ENCODE measurements at places on chromosomes 3 and 15.

GRCh38 chr15:66389859-66390381, 3.2 kb downstream of the MAP2K1 start:
- no peak for DNase-seq

- no peak for DNase-seq
These were observed 728.2 kb upstream of the NECTIN3 start for GRCh38 chr3:110343376-110343775.

- no peak for DNase-seq
These were observed 1283.7 kb downstream of the OTOL1 start for GRCh38 chr3:162780313-162780712.

GRCh38 chr15:75431270-75431669, 20.2 kb downstream of the SIN3A start:
- no peak for DNase-seq

DNA sequence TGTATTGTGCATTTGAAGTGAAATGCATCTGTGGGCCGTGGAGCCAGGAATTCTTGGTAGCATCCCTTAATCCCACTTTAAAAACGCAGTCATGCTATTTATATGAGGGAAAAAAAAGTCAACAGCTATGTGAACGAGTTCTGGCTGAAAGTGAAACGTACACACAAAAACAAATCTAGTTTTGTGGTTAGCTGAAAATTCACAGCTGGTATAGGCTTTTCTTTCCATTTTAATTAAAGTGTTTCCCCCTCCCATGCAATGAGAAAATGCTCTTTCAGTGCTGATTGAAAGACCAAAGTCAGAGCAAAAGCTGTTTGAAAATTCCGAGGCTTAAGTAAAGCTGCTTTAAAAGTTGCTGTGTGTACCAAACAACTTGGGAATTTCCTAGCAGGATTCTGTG, 297.4 kb downstream of the PLCL2 start:
- no peak for DNase-seq

DNA sequence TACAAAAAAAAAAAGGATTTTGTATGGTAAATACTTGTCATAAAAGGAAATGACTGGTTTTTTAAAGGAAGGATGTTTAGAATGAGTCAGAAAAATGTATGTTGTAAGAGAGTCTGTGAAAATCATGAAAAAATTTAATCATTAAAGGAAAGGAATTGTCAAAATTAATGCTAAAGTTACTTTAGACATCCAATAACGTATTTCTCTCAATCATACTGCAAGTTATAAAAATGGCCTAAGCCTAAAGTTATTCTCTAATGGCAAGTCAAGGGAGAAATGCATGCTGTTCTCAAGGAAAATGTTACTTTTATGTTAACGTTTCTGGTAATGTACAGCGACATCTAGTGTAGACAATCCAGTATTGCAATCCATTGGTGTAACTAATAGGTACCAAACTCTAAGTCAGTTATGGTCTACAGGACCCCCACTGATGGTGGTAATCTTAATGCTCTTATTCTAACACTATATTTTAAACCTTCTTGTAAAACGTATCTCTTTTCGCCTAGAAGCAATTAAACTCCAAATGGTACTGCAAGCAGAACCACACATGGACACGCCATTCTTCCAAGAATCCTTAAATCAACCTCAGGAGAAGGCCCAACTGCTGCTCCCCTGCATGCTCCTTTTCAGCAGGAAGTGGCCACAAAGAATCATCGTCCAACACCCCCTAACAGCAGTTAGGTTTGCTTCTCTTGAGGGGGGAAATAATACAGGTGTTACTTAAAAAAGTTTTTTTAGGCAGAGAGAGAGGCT, 35.2 kb downstream of the NCEH1 start:
- no peak for DNase-seq

DNA sequence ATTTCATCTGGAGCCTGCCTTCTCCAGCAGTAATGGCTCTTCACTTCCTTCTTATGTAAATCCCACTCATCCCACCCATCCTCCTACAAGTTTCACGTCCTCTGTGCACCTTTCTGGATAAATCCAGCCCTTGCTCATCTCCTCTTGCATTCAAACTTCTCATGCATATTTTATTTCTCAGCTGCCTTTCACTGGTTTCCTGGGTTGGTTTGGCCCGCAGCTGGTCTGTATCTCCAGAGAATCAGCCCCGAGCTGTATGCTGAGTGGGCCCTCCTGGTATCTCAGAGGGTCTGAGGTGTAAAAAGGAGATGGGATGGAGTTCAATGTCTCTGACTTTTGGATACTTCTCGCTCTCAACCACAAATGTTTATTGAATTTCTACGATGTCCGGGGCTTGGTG, 248.6 kb upstream of the FEZF2 start:
- DNase-seq: no peak

- no peak for DNase-seq
These were observed 331 bp downstream of the RNU6-1 start for GRCh38 chr15:67839499-67839928.

GRCh38 chr3:160990446-160990845, 114.7 kb downstream of the B3GALNT1 start:
- DNase-seq: no peak

DNA sequence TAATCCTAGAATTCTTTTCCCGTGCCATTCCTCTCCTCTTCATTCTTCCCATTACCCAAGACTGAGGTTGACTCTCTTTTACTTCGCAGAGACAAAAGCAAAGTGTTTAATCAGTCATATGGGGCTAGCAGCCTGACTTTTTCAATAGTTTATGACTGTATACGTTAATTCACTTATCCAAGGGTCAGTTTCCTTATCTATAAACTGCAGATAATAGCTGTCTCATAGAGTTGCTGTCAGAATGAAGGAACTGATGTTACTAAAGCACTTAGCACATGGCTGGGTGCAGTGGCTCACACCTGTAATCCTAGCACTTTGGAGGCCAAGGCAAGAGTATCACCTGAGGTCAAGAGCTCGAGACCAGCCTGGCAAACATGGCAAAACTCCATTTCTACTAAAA, 43.5 kb upstream of the ULK4 start:
- no peak for DNase-seq

DNA sequence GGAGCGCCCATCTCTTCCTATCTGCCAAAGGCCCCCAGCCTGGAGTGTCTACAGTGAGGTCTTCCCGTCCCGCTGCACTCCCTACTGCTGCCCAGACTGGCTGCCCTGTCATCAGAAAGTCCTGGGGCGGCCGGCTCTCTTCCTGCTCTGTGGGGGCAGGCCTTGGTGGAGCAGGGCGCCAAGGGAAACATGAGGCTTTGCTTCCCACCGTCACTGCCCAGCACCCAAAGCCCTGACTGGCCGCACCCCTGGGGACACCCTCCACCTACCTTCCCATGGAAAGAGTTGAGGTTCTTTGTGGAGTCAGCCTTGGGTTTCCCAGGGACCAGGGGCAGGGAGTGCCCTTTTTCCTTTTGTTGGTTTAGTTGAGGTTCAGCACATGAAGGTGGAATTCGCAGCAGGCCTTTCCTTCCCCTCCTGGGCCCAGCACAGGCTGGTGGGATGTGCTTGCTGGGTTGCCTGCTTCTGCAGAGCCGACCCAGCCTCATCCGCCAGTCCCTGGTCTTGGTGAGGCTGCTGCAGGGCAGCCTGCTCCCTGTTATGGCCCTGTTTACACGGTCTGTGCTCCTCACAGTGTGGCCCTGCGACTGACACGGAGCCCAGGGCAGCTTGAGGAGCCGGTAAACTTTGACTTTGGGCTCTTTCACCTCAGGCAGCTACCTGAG, 51.8 kb upstream of the PLXNA1 start:
- DNase-seq: no peak

DNA sequence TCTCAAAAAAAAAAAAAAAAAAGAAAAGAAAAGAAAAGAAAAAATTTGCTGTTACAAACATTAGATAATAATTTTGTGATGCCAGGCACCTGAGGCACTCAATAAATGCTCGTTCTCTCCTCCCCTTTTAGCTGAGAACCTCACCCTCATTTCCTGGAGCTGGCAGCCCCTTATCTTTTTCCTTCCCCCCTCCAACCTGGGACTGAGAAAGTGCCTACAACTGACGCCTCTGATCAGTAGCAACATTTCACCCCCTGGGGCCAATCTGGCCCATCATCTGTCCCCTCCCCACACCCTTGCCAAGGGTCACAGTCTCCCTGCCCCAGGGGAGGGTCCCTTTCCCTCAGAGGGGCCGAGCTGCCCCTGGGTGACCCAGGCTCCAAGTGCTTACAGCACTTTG, 12.6 kb upstream of the RNU6-1 start:
- DNase-seq: no peak

- DNase-seq: no peak
These were observed 816.3 kb upstream of the CFAP20DC start for GRCh38 chr3:59866076-59866475.

DNA sequence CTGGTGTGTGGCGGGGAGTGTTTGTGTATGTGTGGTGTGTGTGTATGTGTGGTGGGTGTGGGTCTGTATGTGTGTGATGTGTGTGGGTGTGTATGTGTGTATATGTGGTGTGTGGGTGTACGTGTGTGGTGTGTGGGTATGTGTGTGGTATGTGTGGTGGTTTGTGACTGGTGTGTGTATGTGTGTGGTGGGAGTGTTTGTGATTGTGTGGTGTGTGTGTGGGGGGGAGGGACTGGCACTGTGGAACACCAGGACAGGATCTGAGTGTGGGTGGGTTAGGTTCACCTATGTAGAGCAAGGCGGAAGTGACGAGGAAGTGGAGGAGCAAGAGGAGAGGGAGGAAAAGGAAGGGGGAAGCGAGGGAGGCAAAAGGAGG, 510.8 kb downstream of the SHQ1 start:
- no peak for DNase-seq

GRCh38 chr3:116299646-116300081, 145.6 kb downstream of the LSAMP start:
- no peak for DNase-seq

GRCh38 chr15:95499397-95499796, 831.1 kb upstream of the NR2F2 start:
- no peak for DNase-seq

All from GM12891 (cell line).